ENCODE measurements at places on chromosomes 5 and 9. TPM values are rescaled to one million over a fixed set of nuclear protein-coding genes. Genes with fewer than 3 reads are reported as not detected.

The C9orf50 gene
- not detected for total RNA-seq

The PCDHGA8 gene
- 3.3 TPM for total RNA-seq

The POLR1E gene
- total RNA-seq: 23.2 TPM

The FBXL7 gene
- 3.1 TPM for total RNA-seq

The MACIR gene
- total RNA-seq: 1.5 TPM

The IGFBPL1 gene
- total RNA-seq: 0.43 TPM

The TSSK1B gene
- 0.57 TPM for total RNA-seq

The TMEFF1 gene
- total RNA-seq: 0.88 TPM

The GPR151 gene
- not detected for total RNA-seq

The ISL1 gene
- not detected for total RNA-seq

The LOX gene
- 92.5 TPM for total RNA-seq

The IL5 gene
- not detected for total RNA-seq

The GDA gene
- total RNA-seq: under 0.01 TPM

The CRHBP gene
- total RNA-seq: not detected

The CATSPER3 gene
- total RNA-seq: not detected

The PRLR gene
- total RNA-seq: 0.22 TPM

The SHISAL2B gene
- not detected for total RNA-seq

The PIP5K1B gene
- under 0.01 TPM for total RNA-seq

The FOXD4L4 gene
- 0.14 TPM for total RNA-seq

The ANGPTL2 gene
- total RNA-seq: 21.2 TPM

The F12 gene
- total RNA-seq: 0.22 TPM

The ZBTB26 gene
- total RNA-seq: 3.7 TPM

The TEX48 gene
- total RNA-seq: not detected

The PPWD1 gene
- 29.8 TPM for total RNA-seq

The RNF20 gene
- total RNA-seq: 23.5 TPM

The HMCN2 gene
- total RNA-seq: not detected

The GRPEL2 gene
- 35.9 TPM for total RNA-seq

The IL3 gene
- not detected for total RNA-seq

The CXCL14 gene
- 0.14 TPM for total RNA-seq

The TMEM252 gene
- total RNA-seq: not detected

The S1PR3 gene
- total RNA-seq: 39.2 TPM

The QRFP gene
- not detected for total RNA-seq

The PHAX gene
- total RNA-seq: 63.7 TPM

The LHX3 gene
- not detected for total RNA-seq

The BNC2 gene
- total RNA-seq: 35.2 TPM

The KYAT1 gene
- 13.3 TPM for total RNA-seq

The CD74 gene
- total RNA-seq: 2.8 TPM

The HTR1A gene
- total RNA-seq: not detected

The PCDHB7 gene
- under 0.01 TPM for total RNA-seq

The AJM1 gene
- 1.4 TPM for total RNA-seq

Data from placental pericyte (primary cell).